ENCODE measurements at places on chromosomes 12 and 14.

GRCh38 chr12:132056320-132056719, 87.8 kb downstream of the DDX51 start:
- no peak for DNase-seq

GRCh38 chr12:115227137-115227615, 543.2 kb upstream of the TBX3 start:
- DNase-seq = no peak

- no peak for DNase-seq
Observed at GRCh38 chr12:79000501-79000900, 135.9 kb downstream of the SYT1 start.

DNA sequence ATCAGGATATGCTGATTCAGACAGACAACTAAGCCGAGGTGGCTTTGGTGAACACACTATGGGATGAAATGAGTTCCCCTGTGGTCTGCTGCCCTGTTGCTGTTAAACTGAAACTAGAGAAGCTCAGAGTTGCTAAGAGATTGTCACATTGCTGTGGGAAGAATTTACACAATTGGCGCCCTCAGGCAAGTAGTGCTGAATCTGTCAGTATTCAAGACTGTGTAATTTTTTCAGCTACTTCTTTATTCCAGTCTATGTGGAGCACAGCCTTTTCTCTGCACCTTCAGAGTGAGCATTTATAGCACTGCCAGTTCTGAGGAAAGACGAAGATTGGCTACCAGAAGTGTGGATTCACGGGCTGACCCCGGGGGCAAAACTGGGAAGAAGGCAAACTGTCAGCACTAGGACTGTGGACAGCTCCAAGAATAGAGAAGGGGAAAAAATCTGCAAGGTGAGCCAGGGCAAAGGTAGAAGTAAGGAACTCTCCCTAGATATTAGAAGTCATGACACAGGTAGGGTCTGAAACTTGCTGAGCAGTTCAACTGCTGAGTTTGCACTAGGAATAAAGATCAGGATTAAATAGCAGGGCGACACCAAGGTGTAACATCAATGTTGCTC, 218.8 kb upstream of the TMPO start:
- DNase-seq = no peak

- DNase-seq = no peak
Observed at GRCh38 chr12:76634133-76634532, 74.6 kb upstream of the OSBPL8 start.

DNA sequence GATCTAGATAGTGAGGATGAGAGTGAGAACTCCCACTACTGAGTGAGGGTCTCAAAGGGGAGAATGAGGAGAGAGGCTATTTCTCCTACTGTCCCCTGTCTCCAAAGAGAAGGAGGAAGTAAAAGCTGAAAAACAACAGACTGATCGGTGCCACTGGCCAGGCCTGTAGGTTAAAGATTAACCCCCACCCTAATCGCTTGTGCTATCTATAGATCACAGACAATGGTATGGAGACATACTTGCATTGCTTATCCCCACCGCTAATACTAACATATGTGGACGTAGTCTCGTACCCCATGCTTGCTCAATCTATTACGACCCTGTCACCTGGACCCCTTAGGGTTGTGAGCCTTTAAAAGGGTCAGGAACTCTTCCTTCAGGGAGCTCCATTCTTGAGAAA, 777.9 kb upstream of the TMEM132C start:
- DNase-seq = no peak

GRCh38 chr12:47164116-47164515, 84.4 kb upstream of the AMIGO2 start:
- DNase-seq = no peak

GRCh38 chr12:107503887-107504885, 181.4 kb upstream of the PWP1 start:
- DNase-seq = no peak

- no peak for DNase-seq
Observed at GRCh38 chr12:23421556-23421955, 527.9 kb downstream of the SOX5 start.

- DNase-seq = no peak
Observed at GRCh38 chr12:113329022-113329790, 5.7 kb downstream of the SLC8B1 start.

DNA sequence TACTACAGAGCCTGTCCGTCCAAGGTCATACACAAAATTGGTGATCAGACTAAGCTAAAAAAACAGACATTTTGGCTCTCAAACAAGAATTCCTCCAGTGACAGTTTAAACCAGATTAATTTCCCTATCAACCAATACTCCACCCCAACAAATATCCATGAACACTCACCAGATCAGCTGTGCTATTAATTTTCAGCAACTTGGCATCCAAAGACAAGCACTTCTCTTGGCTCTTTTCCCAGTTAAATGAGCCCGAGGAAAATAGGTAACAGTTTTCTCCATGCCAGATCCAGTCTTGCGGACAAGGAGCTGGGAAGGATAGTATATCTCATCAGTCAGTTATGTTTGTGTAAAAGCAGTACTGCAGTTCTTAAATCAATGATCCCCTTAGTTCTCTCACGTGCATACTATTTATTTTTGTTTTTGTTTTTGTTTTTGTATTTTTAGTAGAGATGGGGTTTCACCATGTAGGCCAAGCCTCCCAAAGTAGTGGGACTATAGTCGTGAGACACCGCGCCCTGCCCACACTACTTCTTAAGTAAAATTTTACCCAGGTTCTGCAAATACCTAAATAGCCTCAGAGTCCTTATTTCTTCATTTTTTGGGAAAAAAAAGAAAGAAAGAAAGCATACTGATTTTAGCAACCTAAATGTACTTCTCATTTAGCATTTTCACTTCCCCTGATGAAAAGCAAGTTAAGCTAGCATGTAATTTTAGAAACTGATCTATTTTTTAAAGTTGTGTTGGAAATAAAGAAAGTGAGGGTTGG, 11.1 kb downstream of the OLR1 start:
- DNase-seq = no peak

DNA sequence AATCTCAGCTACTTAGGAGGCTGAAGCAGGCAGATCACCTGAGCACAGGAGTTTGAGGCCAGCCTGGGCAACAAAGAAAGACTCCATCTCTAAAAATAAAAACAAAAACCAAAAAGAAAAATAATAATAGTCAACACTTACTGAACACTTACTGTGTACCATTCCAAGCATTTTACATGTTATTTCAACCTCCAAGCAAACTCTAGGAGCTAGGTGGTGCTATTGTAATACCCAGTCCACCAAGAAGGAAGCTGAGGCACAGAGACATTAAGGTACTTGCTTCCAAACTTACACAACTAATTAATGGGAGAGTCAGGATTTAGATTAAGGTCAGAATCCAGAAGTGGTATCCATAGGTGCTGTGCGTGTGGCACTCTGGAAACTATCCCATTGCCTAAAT, 13.7 kb upstream of the OR6J1 start:
- DNase-seq = no peak

DNA sequence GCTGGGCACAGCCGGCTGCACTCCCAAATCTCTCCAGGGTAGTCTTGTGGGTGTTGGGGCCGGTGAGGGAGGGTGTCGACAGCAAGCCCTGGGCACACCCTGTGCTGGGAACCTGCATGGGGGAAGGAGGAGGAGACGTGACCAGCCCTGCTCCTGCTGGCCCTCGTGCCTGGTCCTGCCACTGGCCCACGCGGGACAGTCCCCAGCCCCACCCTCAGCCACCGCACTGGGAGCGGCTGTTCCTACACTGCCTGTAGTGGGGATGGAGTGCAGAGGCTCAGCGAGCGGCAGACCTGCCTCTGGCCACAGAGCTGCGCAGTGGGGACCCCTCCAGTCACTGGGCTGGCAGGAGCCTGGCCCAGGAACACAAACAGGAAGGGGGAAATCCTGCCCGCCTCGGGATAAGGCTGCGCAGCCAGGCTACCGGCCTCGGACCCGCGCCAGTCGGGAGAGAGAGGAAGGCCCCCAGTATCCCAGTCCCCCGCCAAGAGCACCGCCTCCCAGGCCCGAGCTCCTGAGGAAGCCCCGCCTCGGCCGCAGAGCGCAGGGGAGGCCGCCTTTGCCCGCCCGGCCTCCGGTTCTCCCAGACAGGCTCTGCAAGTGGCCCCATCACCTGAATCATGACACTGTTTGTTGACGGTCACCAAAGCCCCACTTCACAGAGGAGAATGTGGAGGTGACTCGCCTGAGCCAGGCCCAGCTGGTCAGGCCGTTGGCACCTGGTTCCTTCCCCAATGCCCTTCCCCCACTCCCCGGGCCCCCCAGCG, 10.6 kb downstream of the AHNAK2 start:
- DNase-seq = no peak

GRCh38 chr12:111494676-111495075, 89.0 kb downstream of the SH2B3 start:
- no peak for DNase-seq

GRCh38 chr12:120735181-120735580, 9.6 kb downstream of the ACADS start:
- DNase-seq = no peak

DNA sequence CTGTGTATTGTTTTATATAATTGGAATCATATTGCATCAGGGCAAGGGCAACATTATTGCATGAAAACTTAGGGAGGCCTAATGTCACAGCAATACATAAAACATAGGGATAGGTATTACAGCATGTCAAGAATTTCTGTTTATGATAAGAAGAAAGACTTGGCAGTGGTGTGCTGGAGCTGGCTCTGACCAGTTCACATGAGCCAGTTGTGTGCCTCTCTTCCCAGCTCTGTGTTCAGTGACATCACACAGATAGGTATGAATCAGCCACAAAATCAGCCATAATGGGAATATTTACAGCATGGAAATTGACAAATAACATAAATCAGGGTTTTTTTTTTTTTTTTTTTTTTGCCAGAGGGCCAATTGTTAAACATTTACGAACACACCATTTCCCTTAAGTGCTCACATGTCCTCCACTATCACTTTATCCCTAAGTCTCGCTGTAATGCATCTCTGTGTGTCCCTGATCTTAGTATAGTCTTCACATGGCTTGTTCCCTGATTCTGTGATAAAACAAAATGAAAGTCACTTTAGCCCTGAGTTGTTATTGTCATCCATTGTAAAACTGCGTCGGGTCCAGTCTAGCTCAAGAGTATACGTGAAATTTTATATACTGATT, 31.9 kb upstream of the ACSM4 start:
- DNase-seq = no peak

DNA sequence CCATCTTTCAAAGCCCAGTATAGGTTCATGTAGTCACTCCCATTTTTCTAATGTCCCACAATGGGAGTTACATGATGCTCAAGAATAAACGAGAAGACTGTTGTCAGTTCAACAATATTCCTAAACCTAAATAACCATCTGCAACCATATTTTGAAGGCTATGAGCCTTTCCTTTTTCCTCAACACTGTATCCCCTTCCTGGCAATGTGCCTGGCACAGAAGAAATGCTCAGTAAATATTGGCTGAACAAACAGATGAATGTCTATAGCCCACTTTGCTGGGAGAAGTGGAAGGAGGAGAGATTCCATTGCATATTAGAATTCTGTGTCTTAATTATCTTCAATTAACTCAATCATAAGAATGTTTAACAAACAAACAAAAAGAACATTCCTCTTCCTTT, 6.1 kb downstream of the ARMH4 start:
- DNase-seq = no peak

GRCh38 chr14:105089746-105090492, 24.7 kb upstream of the GPR132 start:
- no peak for DNase-seq

DNA sequence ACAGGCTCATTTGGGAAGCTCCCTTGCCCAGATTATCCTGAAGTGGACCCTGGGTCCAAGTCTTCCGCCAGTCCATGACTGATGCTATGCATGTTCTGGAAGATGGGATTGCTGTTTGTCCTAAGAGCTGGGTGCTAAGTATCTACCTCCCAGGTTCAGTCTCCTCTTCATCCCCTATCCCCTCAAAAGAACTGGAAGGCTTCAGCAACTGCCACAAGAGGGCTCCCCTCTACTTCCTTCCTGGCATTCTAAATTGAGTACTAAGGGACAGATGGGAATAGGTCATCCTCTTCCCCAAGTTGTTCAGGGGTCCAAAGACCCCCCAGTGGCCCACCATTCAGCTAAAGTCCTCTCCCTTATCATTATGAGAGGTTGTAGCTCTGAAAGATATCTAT, 9.0 kb upstream of the FKBP11 start:
- no peak for DNase-seq

- no peak for DNase-seq
Observed at GRCh38 chr14:35742442-35742841, 66.7 kb downstream of the RALGAPA1 start.

GRCh38 chr14:73287071-73287470, 49.8 kb downstream of the PAPLN start:
- no peak for DNase-seq

DNA sequence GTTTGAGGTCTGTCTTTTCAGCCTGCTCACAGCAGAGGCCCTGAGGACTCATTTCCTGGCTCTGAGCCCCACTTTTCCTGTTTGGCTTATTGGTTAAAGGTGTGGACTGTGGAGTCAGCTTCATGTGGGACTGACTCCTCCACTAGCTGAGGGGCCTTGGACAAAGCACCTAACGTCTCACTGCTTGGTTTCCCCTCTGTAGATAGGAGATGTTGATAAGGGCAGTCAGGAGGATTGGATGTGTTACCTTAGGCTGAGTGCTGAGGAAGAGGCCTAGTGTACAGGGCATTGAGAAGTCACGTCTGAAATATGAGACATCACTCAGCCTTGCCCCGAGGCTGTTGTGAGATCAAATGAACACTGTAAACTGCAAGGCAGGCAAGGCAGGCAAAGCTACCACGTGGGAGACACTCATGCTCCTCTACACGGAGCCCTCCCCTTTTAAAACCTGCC, 27.1 kb upstream of the TCL1A start:
- DNase-seq = no peak

- no peak for DNase-seq
Observed at GRCh38 chr14:80291101-80291500, 79.8 kb upstream of the DIO2 start.

DNA sequence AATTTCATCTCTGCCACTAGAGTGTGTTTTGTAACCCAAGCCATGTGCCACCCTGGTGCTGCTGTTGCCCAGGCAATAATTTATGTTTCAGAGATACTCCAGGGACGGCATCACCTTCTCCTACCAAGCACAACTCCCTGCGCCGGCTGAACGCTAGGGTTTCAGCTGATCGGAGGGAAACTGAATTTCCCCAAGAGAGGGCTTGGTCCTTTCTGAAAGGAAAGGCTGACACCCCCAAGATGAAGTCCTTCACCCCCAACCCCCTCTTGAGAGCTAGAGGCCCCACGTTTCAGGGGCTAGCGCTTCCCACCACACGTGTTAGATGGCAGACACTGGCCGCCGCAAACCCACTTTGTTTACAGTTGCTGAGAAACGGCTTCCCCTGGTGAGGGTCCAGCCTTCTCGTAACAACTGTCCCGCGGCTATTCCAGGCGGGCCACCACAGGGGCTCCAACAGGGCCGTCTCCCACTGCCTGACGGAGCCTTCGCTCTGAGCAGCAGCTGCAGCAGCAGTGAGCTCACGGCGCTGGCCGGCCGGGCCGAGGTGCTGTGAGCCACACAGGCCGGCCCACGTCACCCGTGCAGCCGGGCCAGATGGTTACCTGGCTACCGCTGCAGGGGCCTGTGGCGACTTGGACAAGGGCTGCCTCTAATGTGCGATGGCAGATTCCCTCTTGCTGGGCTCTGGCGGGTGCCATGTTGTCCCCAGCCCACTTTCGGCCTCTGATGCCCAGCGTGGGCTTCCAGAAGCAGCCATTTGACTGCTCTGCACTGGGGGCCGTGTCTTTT, 66.4 kb downstream of the TESC start:
- DNase-seq = no peak

Measured in activated CD8-positive, alpha-beta memory T cell treated with anti-CD3 and anti-CD28 coated beads for 1 hour (primary cell).